Cerebellar cortex (tissue), 1 donor: ENCODE measurements at places on chromosomes 7 and 10.

DNA sequence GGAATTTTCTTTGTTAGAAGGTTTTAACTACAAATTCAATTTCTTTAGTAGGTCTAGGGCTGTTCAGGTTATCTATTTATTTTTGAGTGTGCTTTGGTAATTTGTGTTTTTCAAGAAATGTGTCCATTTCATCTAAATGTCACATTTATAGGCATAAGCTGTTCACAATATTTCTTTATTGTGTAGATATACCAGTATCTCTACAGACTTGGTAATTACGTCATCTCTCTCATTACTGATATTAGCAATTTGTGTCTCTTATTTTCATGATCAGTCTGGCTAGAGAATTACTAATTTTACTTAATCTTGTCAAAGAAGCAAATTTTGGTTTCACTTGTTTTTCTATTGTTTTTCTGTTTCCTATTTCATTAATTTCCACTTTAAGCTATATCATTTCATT, 152.0 kb downstream of the RNLS start:
- no peak for DNase-seq

- DNase-seq, result no peak
Measured at GRCh38 chr7:1884583-1885350, 214.7 kb downstream of the ELFN1 start.

DNA sequence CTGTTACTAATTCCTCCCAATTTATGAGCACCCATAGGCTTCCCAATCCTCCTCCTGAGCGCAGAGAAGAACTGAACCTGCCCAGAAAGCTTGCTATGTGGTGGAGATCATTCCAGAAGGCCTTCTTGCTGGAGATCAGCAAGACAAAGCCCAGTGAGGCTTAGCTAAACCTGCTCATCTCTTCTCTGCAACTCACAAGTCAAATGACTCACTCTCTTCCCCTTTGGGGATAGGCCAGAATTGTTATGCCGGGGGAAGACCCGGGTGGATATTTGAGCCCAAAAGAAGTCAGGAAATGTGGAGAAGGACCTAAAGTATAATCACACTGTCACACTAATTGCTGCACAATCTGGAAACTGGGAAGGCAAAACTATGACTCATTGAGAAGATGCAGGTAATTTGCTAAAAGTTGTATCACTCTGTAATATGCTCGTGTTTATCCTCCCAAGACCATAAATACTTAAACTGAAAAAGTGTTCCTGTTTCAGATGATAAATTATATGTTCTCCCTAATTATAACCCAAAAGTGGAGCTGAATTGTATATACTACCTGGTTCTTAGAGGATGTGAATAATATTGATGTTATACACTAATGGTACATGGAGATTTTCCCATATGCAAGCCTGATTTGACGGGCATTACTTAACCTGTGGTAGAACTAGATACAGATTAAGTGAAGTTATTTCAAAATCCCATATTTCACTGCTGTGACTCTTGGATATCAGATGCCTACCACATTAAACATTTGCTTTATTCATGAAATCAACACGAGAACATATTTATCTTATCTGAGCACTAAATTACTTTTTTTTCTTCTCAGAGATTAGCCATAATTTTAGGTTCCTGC, 6.4 kb downstream of the NEBL start:
- DNase-seq, result no peak

GRCh38 chr10:24249829-24250415, 41.0 kb downstream of the KIAA1217 start:
- DNase-seq, result no peak

GRCh38 chr10:20811131-20811530, 86.0 kb downstream of the NEBL start:
- DNase-seq, result no peak
